ENCODE measurements at places on chromosomes 12 and 14.
A peak's percentile ranks its signal among the peaks of the same experiment; 100 is the strongest.

- H3K4me3 ChIP-seq = no peak overlapping the region
- no peaks in the 10 kb centered on the region for H3K36me3 ChIP-seq
- no peaks in the 10 kb centered on the region for H3K27me3 ChIP-seq
- DNase-seq = no peak
- H3K4me1 ChIP-seq = no peaks in the 10 kb centered on the region
- H3K27ac ChIP-seq = no peak overlapping the region
These were observed 988.9 kb upstream of the FLRT2 start for GRCh38 chr14:84541018-84541417.

- H3K36me3 ChIP-seq = no peaks in the 10 kb centered on the region
- no peaks in the 10 kb centered on the region for H3K4me1 ChIP-seq
- no peak for DNase-seq
- no peak overlapping the region for H3K27ac ChIP-seq
These were observed 90.1 kb upstream of the PELI2 start for GRCh38 chr14:56027916-56028712.

DNA sequence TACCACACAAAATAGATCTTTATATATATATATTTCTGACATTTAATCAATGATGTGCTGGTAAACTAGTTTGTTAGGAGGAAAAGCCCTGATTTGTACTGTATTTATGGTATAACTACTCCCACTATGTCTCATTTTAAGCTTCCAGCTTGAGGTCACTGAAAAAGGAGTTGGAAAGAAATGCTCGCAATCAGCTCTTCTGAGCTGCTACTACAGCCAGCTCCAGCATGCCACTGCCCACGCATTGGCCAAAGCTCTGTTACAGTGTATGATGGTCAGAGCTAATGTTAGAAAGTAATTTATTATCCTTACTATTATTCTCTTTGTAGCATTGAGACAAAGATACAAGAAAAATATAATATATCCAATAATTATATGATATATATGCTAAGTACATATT, 55.0 kb upstream of the PCED1B start:
- H3K4me1 ChIP-seq = peaks cover 18% of the 10 kb centered on the region
- no peak for DNase-seq
- no peak overlapping the region for H3K27ac ChIP-seq
- no peak overlapping the region for H3K4me3 ChIP-seq
- H3K27me3 ChIP-seq = no peaks in the 10 kb centered on the region
- no peaks in the 10 kb centered on the region for H3K36me3 ChIP-seq

DNA sequence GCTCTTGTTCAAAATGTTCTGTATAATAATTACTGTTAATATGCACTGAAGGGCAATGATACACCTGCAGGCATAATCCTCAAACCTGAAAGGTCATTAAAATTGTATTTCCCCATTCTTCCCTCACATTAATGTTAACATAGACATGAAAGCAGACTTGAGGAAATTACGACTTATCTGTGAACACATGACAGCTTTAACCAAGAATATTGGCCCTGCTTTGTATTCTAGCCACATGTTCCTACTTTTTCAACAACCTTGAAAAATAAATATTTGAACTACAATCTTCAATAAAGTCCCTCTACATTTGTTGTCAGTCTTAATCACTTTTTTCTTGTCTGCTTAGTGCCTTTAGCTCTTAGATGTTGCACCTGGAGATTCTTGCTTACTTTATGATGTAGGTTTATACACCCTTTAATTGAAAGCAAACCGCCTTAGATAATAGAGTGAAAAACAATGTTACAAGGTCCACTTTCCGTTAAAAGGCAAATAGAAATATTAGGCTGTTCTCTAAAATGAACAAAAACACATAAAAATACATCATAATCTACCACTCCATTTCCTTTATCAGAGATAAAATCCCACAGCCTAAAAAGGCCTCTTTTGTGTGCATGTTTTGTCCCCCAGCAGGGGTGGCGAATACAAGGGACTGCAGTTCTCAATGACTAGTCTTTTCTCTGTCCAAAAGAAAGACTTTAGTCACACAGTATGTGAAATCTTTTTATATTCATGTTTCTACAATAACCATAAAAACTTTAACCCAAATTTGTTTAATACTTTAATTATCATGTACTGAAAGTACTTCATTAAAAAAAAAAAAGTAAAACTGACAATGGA, 55.9 kb downstream of the ZFC3H1 start:
- no peaks in the 10 kb centered on the region for H3K27me3 ChIP-seq
- no peaks in the 10 kb centered on the region for H3K4me1 ChIP-seq
- DNase-seq = no peak
- H3K27ac ChIP-seq = no peak overlapping the region
- H3K4me3 ChIP-seq = no peak overlapping the region

DNA sequence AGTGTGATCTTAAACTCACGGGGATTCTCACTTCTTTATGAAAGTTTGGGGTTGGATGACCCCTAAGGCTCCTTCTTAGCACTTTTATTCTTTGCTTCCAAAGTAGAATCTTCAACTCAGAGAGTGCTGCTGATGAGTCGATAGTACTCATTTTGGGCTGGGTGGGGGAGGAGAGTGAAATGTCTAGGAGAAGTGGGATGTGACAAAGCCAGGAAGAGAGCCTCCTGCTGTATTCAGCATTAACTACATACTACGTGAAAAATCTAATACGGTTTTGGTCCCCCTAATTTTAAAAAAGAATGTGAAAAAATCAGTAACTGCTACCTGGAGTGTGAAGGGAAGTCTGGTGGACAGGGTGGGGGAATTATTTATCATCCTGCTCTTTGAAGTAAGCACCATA, 148.3 kb downstream of the SAMD4A start:
- H3K4me1 ChIP-seq = peaks cover 2% of the 10 kb centered on the region
- no peak overlapping the region for H3K4me3 ChIP-seq
- no peak overlapping the region for H3K27ac ChIP-seq
- no peaks in the 10 kb centered on the region for H3K27me3 ChIP-seq
- DNase-seq = no peak
- H3K36me3 ChIP-seq = 0 out of 2 replicates have a peak, but pooled peaks cover under 1% of the 10 kb centered on the region

DNA sequence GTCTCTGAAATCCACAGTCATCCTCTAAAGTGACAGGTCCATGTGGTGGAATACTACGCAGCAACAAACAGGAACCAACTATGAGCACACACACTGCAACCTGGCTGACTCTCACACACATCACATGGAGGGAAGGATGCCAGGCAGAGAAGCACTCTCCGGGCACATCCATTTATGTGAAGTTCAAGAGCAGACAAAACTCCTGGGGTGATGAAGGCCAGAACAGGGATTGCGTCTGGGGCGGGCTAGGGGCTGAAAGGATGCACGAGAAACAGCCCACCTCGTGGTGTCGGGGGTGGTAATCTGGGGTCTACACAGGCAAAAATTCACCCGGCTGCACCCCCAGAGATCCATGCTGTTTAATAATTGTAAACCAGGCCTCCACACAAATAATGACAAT, 100.2 kb downstream of the DICER1 start:
- no peaks in the 10 kb centered on the region for H3K27me3 ChIP-seq
- DNase-seq = no peak
- no peak overlapping the region for H3K27ac ChIP-seq

GRCh38 chr14:31968107-31968810, 108.8 kb upstream of the ARHGAP5 start:
- no peaks in the 10 kb centered on the region for H3K36me3 ChIP-seq
- DNase-seq = no peak
- no peaks in the 10 kb centered on the region for H3K27me3 ChIP-seq
- peak overlapping the region; percentile 71 for H3K27ac ChIP-seq

DNA sequence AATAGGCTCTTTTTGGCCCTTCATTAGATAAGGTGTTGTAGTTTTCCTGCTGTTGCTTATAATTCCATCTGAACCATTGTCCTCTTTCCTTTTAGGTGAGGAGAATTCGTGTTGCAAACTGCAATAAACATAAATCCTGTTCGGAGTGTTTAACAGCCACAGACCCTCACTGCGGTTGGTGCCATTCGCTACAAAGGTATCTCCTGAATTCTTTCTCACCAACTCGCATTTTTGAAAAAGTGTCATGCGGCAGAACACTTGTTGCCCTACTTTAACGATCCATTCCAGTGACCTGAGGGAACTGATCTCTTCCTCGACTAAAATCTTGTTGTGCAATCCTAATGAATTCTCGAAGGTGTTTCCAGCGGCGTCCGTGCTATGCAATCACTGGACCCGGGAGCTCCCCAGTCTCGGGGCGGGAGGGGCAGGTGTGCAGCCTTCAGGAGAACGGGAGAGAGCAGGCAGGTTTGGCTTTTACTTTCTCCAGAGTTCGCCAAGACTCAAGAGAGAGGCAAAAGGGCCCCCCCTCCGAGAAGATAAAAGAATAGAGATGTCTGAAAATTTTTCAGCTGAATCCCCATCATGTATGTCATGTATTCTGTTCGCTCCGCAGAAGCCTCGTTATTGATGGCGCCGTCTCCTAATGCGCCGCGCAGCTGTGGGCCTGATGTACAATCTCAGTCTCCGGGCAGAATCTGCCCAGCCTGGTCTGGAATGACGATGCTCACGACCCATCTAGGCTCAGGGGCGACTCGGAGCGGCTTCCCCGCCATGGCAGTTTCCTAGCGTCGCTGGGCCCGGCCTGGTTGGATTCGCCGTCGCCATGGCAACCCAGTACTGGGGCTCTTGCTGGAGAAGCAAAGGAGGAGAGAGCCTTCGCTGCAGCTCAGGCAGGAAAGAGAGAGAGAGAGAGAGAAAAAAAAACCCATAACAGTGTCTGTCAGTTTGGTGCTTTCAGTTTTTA, 38.2 kb downstream of the PLXNC1 start:
- H3K27ac ChIP-seq = no peak overlapping the region
- H3K4me1 ChIP-seq = no peaks in the 10 kb centered on the region
- H3K27me3 ChIP-seq = no peaks in the 10 kb centered on the region
- H3K4me3 ChIP-seq = no peak overlapping the region
- no peak for DNase-seq
- H3K36me3 ChIP-seq = no peaks in the 10 kb centered on the region

- H3K36me3 ChIP-seq = no peaks in the 10 kb centered on the region
- no peak overlapping the region for H3K4me3 ChIP-seq
- H3K4me1 ChIP-seq = peaks cover 24% of the 10 kb centered on the region
These were observed 27.9 kb downstream of the WNT5B start for GRCh38 chr12:1656902-1657301.

GRCh38 chr12:5173511-5174011, 129.9 kb downstream of the KCNA5 start:
- H3K27ac ChIP-seq = no peak overlapping the region
- DNase-seq = no peak
- no peaks in the 10 kb centered on the region for H3K36me3 ChIP-seq
- H3K27me3 ChIP-seq = 0 out of 2 replicates have a peak, but pooled peaks cover 2% of the 10 kb centered on the region

DNA sequence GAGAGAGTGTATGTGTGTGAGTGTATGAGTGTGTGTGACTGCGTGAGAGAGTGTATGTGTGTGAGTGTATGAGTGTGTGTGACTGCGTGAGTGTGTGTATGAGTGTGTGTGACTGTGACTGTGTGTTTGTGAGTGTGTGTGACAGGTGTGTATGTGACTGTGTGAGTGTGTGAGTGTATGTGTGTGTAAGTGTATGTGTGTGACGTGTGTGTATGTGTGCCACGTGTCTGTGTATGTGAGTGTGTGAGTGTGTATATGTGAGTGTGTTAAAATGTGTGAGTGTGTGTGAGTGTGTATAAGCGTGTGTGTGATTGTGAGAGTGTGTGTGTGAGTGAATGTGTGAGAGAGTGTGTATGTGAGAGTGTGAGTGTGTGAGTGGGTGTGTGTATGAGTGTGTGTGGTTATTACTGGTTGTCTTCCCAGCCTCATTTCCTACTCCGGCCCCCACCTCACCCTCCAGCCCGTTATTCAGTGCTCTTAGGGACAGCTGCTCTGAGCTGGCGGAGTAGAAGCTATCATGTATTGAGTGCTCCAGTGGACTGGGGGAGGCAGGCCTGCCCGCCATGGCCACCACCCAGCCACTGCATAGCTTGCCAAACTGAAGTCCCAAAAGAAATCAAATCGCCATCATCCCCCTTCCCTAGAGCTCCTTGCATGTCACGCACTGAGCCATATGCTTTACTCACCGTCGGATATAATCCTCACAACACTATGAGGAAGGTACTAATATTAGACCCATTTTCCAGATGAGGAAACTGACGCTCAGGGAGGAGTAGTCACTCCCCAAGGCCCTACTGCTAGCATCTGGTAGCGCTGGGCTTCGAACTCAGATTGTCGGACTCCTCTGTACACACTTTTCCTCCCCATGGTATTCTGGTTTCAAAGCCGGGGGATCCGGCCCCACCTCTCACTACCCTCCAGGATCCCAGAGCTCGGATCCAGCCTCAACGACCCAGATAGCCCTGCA, 10.3 kb upstream of the MYL2 start:
- no peaks in the 10 kb centered on the region for H3K36me3 ChIP-seq
- no peak overlapping the region for H3K27ac ChIP-seq
- H3K27me3 ChIP-seq = no peaks in the 10 kb centered on the region
- no peak overlapping the region for H3K4me3 ChIP-seq
- no peaks in the 10 kb centered on the region for H3K4me1 ChIP-seq

GRCh38 chr14:64459405-64460136, 5.7 kb upstream of the AKAP5 start:
- H3K4me3 ChIP-seq = no peak overlapping the region
- H3K27ac ChIP-seq = no peak overlapping the region
- H3K27me3 ChIP-seq = no peaks in the 10 kb centered on the region
- DNase-seq = no peak

- H3K4me1 ChIP-seq = no peaks in the 10 kb centered on the region
- no peaks in the 10 kb centered on the region for H3K27me3 ChIP-seq
- no peaks in the 10 kb centered on the region for H3K36me3 ChIP-seq
- peak; percentile 81 for DNase-seq
- H3K27ac ChIP-seq = no peak overlapping the region
- no peak overlapping the region for H3K4me3 ChIP-seq
These were observed 5.2 kb upstream of the KRT85 start for GRCh38 chr12:52372216-52373154.

- H3K27ac ChIP-seq = no peak overlapping the region
- no peak for DNase-seq
- H3K27me3 ChIP-seq = no peaks in the 10 kb centered on the region
- no peak overlapping the region for H3K4me3 ChIP-seq
These were observed 65.7 kb downstream of the STAB2 start for GRCh38 chr12:103652808-103653207.

GRCh38 chr14:89881839-89882238, 72.7 kb downstream of the EFCAB11 start:
- DNase-seq = no peak
- no peaks in the 10 kb centered on the region for H3K36me3 ChIP-seq
- H3K27ac ChIP-seq = no peak overlapping the region

DNA sequence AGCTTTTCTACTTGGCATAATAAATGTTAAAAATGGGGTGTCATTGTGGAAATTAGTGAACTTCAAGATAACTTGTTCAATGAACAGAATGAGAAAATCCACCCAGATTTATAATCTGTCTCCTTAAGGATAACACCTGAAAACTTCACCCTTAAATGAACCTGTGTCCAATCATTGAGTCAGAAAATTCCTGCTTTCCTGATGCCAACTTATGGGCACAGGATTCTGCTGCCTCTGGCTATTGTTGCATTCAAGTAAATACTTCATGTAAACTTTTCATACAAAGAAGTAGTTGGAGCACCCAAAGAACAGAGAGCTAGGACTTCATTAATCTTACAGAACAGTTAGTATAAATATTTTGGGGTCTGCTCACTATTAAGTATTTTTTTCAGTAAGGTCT, 98.9 kb upstream of the PLEKHA5 start:
- H3K36me3 ChIP-seq = no peaks in the 10 kb centered on the region
- H3K27me3 ChIP-seq = no peaks in the 10 kb centered on the region
- no peak overlapping the region for H3K4me3 ChIP-seq
- H3K27ac ChIP-seq = no peak overlapping the region

GRCh38 chr12:70557583-70558191, 79.5 kb downstream of the PTPRB start:
- H3K27ac ChIP-seq = no peak overlapping the region
- H3K36me3 ChIP-seq = no peaks in the 10 kb centered on the region
- no peaks in the 10 kb centered on the region for H3K27me3 ChIP-seq
- no peak overlapping the region for H3K4me3 ChIP-seq
- H3K4me1 ChIP-seq = no peaks in the 10 kb centered on the region

GRCh38 chr14:101980700-101981099, 16.3 kb downstream of the DYNC1H1 start:
- H3K27me3 ChIP-seq = no peaks in the 10 kb centered on the region
- no peak overlapping the region for H3K4me3 ChIP-seq
- H3K4me1 ChIP-seq = no peaks in the 10 kb centered on the region
- DNase-seq = no peak
